ENCODE measurements at places on chromosomes 4 and X.
A peak's percentile ranks its signal among the peaks of the same experiment; 100 is the strongest.

DNA sequence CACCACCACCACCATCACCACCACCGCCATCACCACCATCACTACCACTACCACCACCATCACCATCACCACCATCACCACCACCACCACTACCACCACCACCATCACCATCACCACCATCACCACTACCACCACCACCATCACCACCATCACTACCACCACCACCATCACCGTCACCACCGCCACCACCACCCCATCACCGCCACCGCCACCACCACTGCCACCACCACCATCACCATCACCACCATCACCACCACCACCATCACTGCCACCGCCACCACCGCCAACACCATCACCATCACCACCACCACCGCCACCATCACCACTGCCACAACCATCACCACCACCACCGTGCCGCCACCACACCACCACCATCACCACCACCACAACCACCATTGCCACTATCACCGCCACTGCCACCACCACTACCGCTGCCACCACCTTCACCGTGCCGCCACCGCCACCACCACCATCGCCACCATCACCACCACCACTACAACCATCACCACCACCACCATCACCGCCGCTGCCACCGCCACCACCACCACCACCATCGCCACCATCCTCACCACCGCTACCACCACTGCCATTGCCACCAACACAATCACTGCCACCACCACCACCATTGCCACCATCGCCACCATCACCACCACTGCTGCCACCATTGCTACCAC lies 1511.3 kb upstream of the AGA start:
- DNase-seq = no peak

DNA sequence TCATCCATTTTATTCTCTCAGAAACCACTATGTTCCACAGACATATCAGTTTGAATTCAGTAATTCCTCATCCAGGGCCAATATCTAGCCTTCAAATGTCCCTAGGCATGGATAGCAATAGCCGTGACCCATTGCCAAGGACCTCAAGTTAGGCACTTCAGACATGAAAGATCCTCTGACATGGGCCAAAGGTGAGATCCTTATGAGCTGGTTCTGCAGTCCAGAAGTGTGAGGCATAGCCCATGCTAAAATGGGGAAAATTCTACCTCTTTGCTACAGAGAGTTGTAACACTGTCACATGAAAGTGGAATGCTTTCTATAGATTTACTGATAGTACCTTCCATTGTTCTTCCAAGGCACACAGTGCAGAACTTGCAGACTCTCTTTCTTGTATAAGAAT lies 349.7 kb upstream of the GALNT7 start:
- DNase-seq = no peak

GRCh38 chrX:135931644-135932487 lies 38.4 kb downstream of the SAGE1 start:
- peak; percentile 45 for DNase-seq

DNA sequence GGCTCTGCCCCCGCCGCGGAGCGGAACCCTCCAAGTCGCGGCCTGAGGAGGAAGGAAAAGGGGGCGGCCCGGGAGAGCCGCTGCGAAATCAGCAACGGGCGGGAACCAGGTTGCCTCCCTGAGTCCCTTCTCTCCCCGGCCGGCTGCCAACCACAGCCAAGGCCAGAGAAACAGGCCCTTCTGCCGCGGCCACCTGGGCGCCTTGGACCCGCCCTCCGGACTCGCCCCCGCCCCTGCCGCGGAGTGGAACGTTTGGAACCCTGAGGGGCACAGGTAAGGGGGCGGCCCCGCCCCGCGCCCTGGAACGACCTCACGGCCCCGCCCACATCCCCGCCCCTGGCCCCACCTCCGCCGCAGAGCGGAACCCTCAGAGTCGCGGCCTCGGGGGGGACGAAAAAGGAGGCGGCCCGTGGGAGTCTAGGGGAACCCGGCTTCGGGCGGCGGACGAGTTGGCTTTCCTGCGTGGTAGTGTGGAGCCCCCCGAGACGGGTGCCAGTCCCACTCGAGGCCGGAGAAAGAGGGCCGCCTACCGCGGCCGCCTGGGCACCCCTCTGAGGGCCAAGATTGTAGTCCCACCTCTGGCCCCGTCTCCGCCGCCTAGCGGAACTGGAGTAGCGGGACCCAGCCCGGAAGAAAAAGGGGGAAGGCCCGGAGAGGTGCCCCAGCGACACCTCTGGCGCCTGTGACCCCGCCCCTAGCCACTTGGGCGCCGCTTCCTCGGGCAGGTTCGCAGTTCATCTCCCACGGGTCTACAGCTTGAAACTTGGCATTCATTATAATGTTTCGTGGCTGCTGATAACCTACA lies 669 bp upstream of the PHKA2 start:
- DNase-seq = peak; percentile 72

DNA sequence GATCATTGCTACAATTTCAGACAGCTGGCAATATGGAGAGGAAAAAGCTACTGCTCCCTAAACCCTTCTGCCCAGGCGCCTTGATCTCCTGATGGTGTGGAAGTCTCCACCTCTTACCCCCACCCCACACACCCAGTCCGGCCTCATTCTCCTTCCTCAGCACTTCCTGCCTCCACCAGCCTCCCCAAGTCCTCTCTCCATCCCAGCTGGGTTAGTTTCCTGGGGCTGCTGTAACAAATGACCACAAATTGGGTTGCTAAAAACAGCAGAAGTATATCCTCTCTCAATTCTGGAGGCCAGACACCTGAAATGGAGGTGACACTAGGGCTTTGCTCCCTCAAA lies 1.1 kb upstream of the CCNQ start:
- DNase-seq = peak; percentile 6

GRCh38 chr4:21947791-21948346 lies 703 bp downstream of the KCNIP4 start:
- DNase-seq = no peak

- DNase-seq = no peak
These were observed 36.7 kb upstream of the RPS6KA6 start for GRCh38 chrX:84224741-84225140.

DNA sequence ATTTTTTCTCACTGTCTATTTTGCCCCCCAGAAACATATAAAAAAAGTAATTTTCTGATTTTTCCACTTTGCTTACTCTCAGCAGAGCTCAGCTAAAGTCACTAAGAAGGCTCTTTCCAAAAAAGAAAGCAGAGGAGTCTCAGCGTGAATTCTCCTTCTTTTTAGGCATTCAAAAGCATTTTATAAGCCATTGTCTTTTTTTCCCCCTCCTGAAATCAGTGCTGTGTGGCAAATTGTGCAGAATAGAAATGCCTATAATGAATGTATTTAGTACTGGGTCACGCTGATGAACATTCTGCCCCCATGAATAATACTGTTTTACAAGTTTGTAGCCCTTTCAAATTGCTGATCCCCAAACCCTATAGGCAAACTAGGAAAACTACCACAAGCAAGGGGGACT lies 1.6 kb upstream of the PCDH18 start:
- no peak for DNase-seq

DNA sequence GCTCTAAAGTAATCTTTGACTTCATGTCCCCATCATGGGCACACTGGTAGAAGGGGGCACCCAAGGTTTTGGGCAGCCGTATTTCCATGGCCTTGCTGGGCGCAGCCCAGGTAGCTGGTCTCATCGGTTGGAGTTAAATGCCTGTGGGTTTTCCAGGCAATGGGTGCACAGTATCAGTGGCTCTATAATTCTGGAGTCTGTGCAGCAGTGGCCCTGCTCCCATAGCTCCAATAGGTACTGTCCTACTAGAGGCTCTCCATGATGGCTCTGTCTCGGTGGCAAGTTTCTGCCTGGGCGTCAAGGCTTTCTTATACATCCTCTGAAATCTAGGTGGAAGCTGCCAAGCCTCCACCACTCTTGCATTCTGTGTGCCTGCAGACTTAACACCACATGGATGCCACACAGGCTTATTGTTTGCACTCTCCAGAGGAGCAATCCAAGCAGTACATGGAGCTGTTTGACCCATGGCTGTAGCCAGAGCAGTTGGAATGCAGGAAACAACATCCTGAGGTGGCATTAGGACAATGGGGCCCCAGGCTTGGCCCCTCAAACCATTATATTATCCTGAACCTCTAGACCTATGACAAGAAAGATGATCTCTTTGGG lies 60.5 kb upstream of the UGT8 start:
- DNase-seq = no peak

DNA sequence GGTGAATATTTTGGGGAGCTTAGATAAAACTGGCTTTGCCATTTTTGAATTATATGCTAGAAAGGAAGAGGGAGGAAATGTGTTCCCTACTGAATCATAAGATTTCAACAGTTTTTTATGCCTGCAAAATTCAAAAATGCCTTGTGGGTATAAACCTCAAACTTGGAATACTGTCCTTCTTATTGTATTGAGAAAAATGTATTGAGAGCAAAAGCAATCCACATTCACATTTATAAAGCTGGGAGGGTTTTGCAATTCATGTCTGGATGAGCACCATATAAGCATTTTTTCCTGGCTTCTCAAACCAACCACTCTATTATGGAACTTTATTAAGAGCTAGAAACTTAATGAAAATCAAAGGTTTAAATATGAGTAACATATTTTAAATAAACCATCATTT lies 289.8 kb downstream of the PCDH7 start:
- peak; percentile 13 for DNase-seq

DNA sequence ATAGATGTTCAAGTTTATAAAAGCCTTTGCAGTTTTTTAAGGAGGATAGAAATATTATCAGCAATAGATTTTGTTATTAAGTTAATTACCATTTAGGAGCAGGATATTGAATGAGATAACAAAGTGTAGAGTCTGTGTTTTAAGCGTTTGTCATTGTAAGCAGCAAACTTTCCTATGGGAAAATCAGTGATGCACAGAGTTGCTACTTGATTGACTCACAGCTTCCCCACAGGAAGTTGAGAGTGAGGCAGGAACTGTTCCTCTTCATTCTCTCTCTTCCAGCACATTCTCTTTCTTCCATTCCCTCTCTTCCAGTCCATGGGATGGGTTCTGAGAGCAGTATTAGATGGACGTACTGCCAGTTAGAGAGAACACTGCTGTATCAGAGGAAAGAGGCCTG lies 867.7 kb upstream of the AGA start:
- DNase-seq = no peak

DNA sequence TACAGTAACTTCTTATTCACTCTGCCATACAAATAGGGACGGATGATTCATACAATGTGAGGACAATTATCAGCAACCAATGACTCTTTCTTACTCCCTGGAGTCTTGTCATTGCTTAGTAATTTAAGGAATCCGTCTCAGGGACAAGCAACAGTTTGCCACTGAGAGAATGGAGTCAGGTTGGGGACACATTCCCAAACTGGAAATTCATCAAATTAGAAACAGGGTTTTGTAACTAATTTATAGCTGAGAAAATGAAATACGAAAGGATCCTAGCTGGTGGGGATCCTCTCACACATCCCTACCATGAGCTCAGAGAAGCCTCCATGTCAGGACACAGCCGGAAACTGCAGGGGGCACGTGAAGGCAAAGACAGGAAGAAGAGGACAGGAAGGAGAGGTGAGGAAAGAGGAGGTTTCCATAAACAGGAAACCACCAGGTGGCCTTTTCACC lies 50.4 kb upstream of the KDR start:
- peak; percentile 73 for DNase-seq

GRCh38 chr4:26864899-26865298 lies 4.3 kb downstream of the STIM2 start:
- DNase-seq = no peak

DNA sequence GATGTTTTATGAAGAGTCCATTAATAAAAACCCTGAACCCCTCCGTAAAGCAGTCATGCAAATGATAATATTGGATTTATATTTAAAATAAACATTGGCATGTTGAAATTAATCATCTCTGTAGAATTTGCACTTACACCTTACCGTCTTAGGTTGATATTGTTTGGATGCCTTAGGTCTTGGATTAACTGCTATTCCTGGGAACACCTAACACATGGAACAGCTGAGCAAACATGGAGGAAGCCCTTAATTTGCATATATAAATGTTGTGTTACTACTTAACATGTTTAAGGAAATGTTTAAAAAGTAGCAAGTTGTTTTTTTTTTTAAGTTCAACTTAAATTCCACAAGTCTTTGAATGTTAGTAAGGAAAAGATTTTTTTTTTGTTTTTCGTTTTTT lies 62.5 kb downstream of the NSD2 start:
- DNase-seq = no peak

- DNase-seq = no peak
These were observed 52.0 kb upstream of the WDR17 start for GRCh38 chr4:176013476-176014247.

- no peak for DNase-seq
These were observed 23.9 kb upstream of the CXCL13 start for GRCh38 chr4:77581724-77582123.

DNA sequence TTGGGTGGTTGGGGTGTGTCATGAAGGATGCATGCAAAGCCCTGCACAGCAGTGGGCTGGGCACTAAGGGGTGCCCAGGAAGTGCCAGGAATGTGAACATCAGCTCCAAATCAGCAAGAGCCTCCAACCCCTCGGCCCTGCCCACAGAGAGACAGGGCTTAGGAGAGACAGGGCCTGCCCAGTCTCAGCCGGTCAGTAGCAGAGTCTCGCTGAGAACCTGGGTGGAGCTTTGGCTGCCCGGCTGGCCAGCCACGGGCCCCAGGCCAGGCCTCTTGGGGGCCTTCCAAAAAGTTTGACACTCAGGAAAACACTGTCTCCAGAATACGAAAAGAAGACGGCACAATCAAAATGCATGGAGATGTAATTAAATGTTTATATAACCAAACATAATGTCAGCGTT lies 4.3 kb upstream of the MXD4 start:
- DNase-seq = peak; percentile 68

DNA sequence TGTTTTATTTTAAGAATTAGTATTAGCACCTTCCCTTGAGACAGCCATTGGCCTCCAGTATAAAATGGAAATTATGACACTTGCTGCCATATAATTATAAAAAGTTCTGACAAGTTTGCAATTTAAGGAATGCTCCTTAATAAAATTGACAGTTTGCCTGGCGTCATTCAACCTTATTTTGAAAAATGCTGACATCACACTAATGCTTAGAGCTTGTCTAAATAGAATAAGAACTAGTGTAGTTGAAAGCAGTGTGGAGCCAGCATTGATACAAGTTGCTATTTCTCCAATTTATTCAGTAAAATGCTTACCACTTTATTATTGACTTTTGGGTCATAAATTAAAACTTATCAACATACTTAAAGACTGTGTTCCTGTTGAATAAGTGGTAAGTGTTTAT lies 54.3 kb upstream of the ARX start:
- no peak for DNase-seq

- DNase-seq = no peak
These were observed 22.0 kb downstream of the GPM6A start for GRCh38 chr4:175790083-175790482.

- DNase-seq = peak; percentile 49
These were observed 22.6 kb upstream of the CD38 start for GRCh38 chr4:15755321-15756155.

DNA sequence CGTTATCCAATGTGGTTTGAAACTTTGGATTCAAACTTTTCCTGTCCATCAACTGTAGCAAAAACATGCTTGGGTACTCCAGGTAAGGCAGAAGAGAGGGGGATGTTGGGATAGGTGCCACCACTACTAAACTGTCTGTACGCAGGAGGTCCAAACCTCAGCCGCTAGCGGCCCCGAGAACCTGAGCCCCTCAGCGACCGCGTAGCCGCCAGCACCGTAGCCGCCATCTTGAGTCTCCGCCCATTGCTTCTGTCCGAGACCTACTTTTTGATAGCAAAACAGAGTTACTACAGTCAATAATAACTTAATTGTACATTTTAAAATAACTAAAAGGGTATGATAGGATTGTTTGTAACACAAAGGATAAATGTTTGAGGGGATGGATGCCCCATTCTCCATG lies 119.9 kb upstream of the GRID2 start:
- no peak for DNase-seq

Data from fibroblast of pulmonary artery (primary cell).